ENCODE measurements at places on chromosomes 4 and X. TPM values are rescaled to one million over a fixed set of nuclear protein-coding genes. Genes with fewer than 3 reads are reported as not detected.

SPON2 gene
- 46.1 TPM for total RNA-seq

MAGED4 gene
- 18.0 TPM for total RNA-seq

DNA sequence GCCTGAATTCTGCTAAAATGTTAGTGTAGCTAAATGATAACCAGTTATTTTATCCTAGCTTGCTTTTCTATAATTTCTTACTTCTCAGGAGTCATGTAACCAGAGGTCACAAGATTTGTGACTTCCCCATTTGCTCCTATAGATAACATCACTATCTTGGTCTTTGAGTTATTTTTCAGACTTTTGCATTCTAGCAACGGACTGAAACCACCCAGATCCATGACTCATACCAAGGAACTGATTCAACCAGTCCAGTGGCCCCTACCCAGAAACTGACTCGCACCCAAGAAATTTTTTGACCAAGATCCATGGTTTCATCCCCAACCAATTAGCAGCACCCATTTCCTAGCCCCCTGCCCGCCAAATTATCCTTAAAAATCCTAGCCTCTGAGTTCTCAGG is 50.0 kb downstream of the IQCM start:
- no peak for DNase-seq

GRCh38 chr4:100848841-100849240 is 331.0 kb upstream of the EMCN start:
- DNase-seq, result no peak

- DNase-seq, result no peak
These were observed 152.5 kb upstream of the DCAF8L1 start for GRCh38 chrX:28133763-28134162.

PRKG2 gene
- 15.0 TPM for total RNA-seq

GRCh38 chr4:155376387-155377268 is at the start of gene MAP9:
MAP9 (minus strand) TSS chr4:155376965; CDS start chr4:155375850, 1,115 bp downstream.
- DNase-seq, result peak; percentile 91

GRCh38 chrX:91079342-91080114 is 355.1 kb upstream of the PABPC5 start:
- DNase-seq, result no peak

DNA sequence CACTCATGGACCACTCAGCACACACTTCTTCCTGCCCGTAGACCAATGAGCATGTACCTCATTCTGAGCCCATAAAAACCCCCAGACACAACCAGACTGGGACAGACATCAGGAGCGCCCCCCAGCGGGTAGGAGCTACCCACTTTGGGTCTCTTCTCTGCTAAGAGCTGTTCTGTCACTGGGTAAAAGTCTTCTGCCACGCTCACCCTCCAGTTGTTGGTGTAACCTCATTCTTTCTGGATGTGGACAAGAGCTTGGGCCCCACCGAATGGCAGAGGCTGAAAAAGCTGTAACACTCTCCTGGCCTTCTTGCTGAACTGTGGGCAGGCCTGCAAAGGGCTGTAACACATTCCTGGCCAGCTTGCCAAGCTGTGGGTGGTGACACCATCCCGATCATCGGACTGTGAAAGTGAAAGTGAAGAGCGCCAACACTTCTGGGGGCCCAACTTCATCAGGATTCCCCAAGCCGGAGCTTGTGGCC is 137.6 kb downstream of the TECRL start:
- DNase-seq, result no peak

ADH1B gene
- 175 TPM for total RNA-seq

CEP135 gene
- total RNA-seq, result 11.0 TPM

- DNase-seq, result no peak
These were observed 9.1 kb upstream of the METTL14 start for GRCh38 chr4:118676128-118676527.

DNA sequence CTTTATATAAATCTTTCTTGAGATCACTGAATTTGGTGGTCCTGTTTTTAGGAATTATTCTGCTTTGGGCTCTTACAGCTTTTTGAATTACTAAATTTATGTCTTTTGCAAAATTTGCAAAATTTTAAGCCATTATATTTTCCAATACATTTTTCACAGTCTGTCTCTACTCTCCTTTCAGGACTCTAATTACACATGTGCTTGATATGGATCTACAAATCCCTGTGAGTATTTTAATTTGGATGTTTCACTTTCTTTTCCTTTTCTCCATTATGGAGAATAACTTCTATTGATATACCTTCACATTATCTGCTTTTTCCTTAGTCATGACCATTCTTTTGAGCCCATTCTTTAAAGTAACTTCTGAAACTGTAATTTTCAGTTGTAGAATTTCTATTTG is 315.4 kb downstream of the DCAF12L2 start:
- no peak for DNase-seq

- no peak for DNase-seq
These were observed 13.9 kb upstream of the CT47A1 start for GRCh38 chrX:120999413-120999812.

DNA sequence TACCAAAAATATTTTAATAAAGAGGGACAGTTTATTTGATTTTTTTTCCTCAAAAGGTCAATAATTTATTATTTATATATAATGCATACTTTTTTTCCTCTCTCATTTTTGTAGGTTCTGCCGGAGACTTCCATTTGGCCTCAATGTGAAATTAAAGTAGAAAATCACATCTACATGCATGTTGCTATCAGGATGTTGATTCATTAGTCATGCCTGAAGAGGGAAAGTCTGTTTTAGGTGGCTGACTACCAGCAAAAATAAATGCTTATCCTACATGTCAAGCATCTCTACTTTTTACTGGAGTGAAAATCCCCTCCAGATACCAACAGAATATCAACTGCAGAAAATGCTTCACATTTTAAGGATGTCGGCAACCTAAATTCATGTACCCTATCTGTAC is 41.5 kb downstream of the KIAA0232 start:
- DNase-seq, result no peak

DNA sequence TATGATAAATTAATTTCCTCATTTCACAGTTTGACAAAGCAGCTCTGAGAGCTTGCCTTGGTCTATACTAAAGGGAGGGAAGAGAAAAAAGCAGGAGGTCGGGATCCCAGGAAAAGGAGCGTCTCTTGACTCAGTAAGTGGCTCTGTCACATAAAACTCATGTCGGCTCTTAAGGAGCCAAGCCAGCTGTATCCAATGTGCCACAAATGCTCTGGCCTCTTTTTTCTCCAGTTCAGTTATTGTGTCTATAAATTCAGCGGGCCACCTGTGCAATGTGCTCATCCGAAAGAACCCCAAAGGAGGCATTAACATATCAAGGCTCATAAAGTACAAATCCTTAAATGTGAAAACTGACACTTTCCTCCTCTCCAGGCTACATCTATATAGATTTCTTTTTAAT is 337.7 kb upstream of the FAM241A start:
- no peak for DNase-seq

PROM1 gene
- 8.2 TPM for total RNA-seq

DNA sequence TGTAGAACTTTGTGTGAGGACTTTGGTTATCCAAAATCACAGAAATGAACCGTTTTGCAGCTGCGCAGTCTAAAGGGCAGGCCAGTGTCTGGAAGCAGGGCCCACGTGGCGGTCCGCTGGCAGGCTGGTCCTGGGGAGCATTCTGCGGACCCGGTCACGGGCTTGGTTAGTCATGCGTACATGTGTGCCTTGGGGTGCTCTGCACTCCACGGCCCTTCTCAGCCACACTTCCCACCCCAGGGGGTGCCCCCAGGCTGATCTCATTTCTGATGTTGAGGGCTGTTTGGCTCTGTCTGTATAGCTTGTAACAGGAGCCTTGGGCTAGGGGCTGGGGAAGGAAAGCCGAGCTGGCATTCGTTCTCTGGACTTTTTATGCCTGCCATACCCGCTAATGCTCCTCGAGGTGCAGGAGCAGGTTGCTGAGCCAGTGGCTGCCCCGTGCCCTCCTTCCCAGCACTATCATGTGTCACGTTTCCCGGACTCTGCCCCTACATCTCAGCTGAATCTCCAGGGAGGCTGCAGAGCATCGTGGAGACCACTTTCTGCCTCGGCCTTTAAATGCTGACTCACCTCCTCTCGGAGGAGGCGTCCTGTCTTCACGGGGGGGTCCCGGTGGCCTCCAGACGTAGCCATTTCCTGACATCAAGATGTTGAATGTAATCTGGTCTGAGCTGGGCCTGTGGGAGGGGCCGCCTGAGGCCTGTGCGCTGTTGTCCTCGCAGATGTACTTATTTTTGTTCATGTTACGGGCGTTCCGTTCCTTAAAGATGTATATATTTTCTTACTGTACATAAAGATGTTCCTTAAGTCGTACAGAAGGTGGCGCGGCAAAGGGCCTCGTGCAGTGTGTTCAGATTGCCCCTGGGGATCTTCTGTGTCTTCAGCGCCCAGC is 11.4 kb upstream of the TADA2B start:
- no peak for DNase-seq

PLXNA3 gene
- 23.6 TPM for total RNA-seq

GRCh38 chr4:186144946-186145569 is 40.6 kb downstream of the FAM149A start:
- peak; percentile 7 for DNase-seq

GAGE12H gene
- total RNA-seq, result not detected

- no peak for DNase-seq
These were observed 293.0 kb upstream of the CLNK start for GRCh38 chr4:10977534-10977933.

DNA sequence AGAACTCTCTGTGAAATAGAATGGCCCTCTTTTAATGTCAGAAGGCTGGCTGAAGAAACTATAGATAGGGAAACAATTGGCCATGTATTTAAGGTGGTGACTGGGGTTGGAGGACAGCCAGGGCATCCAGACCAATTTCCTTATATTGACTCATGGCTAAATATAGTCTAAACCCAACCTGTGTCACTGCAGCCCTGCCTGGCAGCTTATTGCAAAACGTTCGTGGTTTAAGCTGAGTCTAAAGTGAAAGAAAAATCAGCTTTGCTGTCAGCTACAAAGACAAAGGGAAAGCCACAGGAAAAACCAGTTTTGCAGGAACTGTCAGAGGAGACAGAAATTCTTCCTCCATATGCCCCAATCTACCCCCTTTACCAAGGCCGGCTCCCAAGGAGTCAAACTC is 902.8 kb upstream of the NDST4 start:
- no peak for DNase-seq

- DNase-seq, result no peak
These were observed 31.9 kb downstream of the ART3 start for GRCh38 chr4:76106442-76106841.

HS6ST2 gene
- total RNA-seq, result 6.0 TPM

ZFP92 gene
- 0.59 TPM for total RNA-seq

DNA sequence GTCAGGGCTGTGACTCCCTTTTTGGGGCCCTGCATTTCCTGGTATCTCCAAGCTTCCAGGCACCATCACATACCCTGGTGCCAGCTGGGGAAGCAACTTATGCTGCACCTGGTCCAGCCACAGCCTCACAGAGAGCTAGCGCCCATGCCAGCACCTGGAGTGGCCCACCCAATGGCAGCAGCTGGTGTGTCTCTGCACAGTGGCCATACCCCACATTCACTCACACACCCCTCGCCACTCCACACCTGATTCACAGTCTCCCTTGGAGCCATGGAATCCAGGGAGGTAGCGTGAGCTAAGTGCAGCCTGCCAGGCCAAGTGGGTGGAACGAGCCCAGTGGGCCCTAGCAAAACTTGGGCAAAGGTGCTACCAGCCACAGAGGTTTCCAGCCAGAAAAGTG is 56.8 kb downstream of the COX18 start:
- no peak for DNase-seq

GRCh38 chrX:134936542-134936941 is 54.2 kb upstream of the SMIM10 start:
- peak; percentile 0 for DNase-seq

GRCh38 chrX:31178064-31178768 is 106.4 kb upstream of the FTHL17 start:
- no peak for DNase-seq

PDK3 gene
- 12.6 TPM for total RNA-seq

DNA sequence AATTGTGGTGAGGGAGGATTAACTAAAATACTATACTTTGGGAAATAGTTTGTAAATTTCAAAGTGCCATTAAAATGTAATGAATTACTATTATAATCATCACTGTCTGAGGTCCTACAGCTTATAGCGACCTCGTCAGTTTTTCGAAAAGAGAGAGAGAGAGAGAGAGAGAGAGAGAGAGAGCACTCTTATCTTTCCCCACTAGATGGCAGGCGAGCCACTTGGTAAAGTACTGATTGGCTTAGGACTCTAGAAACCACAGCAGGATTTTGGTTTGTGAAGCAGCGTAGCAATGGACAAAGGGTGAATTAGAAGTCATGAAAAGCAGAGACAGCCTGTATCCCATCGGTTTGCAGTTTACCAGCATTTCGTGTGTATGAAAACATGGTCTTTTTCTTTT is 52.5 kb downstream of the LINC00632 start:
- DNase-seq, result peak; percentile 42

GRCh38 chrX:48490661-48491060 is 14.7 kb downstream of the FTSJ1 start:
- no peak for DNase-seq

GRCh38 chr4:138510053-138510452 is 267.9 kb upstream of the SLC7A11 start:
- DNase-seq, result no peak

All from skin of body (tissue), 3 donors.